ENCODE measurements at places on chromosomes 6 and 20.
A peak's percentile ranks its signal among the peaks of the same experiment; 100 is the strongest.

- no peak for DNase-seq
Observed at GRCh38 chr6:134074151-134075055, 22.0 kb upstream of the SLC2A12 start.

DNA sequence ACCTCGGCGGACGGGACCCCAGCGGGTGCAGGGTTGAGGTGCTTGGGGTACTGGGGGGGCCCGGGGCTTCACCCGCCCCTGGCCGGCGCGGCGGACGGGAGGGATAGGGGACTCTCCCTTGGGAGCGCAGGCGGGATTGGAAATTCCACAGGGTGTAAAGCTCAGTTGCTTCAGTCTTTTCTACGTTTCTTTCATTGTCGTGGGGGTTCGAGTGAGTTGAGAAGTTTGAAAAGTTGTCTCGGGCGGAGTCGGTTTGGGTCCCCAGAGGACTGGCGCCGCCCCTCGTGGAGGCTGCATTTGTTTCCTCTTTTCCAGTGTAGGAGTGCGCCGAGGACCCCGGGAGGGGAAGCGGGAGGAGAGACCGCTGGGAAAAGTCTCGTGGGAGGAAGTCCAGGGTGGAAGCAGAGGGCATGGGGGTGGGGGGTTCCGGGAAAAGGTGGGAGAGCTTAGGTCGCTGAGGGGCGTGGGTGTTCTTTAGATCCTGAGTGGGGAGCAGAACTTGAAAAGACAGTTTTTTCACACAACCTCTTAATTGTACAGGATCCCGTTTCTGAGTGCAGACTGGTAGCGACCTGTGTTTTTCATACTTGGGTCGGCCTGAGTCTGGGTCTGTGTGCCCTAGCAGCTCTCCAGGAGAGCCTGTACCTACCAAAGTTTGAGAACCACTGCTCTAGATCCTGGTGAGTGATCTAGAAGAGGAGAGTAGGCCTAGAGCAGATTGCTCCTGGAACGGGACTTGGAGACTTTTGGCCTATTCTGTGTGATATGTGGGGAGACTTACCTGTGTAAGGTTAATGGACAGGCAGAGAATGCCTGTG lies 495 bp downstream of the FAM83B start:
- DNase-seq = no peak

- DNase-seq = no peak
Observed at GRCh38 chr6:42106112-42107023, 36.1 kb downstream of the C6orf132 start.

- DNase-seq = peak; percentile 9
Observed at GRCh38 chr6:86192123-86192522, 549.4 kb upstream of the SYNCRIP start.

DNA sequence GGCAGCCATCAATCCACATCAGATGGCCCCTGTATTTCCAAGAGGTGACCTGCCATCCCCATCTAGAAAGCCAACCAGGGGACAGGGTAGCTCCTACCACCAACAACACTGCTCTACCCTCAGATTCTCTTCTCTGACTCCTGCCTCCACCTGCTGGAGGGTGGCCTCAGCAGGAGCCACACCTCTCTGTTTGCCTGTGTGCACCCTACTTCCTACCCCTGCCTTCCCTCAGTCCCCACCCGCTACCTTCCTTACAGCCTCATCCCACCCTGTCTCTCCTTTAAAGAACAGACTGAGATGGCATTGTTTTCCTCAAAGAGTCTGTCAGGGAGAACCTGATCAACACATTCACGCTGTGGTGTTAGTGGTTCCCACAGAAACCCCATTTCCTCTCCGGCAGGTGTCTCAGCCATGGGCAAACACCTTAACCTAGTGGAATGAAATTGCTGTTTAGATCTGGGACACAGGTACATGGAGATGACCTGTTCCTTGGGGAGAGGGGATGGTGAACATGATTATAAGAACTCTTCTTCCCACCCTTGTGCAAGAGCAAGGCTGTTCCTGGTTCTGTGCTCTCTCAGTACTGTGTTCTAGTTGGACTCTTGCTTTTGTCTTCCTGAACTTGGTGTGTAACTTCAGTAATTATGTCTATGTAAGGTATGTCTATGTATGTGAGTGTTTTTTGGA lies 1.8 kb downstream of the ENTPD6 start:
- DNase-seq = peak; percentile 13

- DNase-seq = no peak
Observed at GRCh38 chr6:90149280-90149679, 147.4 kb downstream of the BACH2 start.

DNA sequence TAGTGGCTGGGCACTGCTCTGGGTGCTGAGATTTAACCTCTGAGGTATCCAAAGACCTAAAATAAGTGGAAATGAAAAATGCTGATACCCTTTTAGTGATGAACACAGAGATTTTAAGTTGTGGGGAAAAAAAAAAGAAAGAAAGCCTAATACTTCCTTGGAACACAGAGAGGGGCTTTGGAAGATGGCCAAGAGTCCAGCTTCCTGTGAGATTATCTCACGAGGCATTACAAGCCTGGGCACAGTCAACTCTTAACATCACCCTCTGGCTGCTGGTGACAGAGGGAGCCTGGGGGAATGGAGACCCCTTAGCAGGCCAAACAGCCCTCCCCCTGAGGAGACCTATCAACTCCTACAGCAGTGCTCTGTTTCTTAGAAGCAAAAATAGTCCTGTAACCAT lies 19.7 kb downstream of the BTN2A1 start:
- DNase-seq = no peak

DNA sequence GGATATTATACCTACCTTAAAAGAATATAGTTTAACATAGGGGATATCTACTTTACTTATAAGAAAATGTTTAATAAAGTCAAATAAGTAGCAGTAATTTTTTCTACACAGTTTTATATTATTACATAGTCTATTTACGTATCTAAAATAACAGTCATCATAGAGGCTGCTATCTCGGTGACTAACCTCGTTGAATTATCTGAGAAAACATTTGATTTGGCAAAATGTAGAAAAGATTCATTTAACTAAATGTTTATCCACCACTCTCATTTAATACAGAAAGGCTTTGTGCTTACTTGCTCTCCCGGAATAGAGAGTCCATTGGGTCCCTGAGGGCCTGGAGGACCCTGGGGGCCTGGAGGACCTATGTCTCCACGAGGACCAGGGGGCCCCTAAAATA lies 103.6 kb downstream of the COL12A1 start:
- no peak for DNase-seq

GRCh38 chr6:169530752-169531123 lies 171.1 kb downstream of the WDR27 start:
- peak; percentile 27 for DNase-seq

GRCh38 chr6:90538278-90539046 lies 48.4 kb downstream of the MAP3K7 start:
- no peak for DNase-seq

DNA sequence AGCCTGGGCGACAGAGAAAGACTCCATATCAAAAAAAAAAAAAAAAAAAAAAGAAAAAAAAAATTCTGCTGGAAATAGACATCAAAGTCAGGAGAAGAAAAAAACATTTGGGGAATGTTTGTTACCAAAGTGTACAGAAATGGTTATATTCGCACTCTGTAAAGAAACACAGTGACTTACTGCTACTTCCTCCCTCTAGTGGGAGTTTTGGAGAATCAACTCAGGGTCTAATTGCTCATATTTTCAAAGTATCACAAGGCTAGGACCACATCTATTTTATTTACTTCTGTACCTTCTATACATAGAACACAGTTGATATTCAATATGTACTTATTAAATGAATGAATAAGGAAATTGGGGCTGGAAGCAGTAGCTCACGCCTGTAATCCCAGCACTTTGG lies 24.4 kb downstream of the ARG1 start:
- DNase-seq = no peak

- no peak for DNase-seq
Observed at GRCh38 chr6:135496800-135497411, 634 bp downstream of the AHI1 start.

DNA sequence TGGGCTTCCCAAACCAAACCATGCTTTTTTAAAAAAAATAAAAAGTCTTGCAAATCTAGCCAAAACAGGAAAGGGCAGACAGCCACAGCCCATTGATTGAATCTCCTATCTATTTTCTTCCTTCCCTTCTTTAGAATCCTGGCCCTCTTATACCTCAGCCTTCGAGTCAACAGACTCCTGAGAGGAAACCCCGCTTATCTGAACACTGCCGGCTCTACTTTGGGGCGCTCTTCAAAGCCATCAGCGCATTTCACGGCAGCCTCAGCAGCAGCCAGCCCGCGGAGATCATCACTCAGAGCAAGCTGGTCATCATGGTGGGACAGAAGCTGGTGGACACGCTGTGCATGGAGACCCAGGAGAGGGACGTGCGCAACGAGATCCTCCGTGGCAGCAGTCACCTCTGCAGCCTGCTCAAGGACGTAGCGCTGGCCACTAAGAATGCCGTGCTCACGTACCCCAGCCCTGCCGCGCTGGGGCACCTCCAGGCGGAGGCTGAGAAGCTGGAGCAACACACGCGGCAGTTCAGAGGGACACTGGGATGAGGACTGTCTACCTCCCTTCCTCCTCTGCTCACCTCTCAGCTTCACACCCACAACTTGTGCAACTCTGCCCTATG lies 10.1 kb upstream of the RTF2 start:
- DNase-seq = no peak

DNA sequence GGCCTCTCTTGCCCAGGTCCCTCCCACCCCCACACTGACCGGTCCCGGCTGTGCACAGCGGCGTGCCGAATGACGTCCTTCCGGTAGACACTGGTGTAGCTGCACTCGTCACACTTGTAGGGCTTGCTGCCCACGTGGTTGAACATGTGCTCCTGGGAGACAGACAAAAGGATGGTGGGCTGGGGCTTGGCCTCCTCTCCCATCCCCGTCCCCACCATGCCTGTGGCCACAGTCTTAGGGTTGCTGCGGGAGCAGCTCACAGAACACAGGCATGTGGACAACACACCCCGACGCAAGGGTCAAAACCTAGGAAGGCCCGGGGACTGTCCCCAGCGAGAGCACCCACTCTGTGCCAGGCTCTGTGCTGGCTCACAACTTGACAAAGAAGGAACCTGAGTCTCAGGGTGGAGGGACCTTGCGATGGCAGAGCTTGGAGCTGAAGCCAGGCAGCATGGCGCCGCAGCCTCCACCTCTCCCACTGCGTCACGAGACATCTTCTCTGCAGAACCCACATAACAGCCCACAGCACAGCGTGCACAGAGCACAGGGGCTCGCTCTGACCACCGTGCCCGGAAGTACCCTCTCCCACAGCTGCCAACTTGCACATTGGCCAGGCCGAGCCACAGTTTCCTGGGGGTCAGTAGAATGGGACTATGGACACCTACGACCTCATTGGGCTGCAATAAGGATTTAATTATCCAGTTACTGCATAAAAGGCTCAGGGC lies 9.8 kb downstream of the ZNF335 start:
- no peak for DNase-seq

DNA sequence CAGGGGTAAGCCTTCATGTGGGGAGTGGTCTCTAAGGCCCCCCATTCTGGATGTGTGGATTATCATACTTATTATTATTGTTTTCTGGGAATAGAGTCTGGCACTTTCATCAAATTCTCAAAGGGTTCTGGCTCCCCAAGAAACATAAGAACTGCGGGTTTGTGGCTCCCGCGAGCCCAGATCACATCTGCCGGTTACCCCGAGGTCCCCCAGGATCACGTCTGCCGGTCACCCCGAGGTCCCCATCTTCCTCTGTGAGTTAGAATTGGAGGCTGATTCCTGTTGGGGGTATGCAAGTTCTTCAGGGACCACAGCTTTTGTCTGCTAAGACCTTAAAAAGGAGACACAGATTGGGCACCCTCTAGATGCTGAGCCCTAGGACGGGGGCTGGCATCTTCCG lies 116.7 kb upstream of the FRMD1 start:
- no peak for DNase-seq

DNA sequence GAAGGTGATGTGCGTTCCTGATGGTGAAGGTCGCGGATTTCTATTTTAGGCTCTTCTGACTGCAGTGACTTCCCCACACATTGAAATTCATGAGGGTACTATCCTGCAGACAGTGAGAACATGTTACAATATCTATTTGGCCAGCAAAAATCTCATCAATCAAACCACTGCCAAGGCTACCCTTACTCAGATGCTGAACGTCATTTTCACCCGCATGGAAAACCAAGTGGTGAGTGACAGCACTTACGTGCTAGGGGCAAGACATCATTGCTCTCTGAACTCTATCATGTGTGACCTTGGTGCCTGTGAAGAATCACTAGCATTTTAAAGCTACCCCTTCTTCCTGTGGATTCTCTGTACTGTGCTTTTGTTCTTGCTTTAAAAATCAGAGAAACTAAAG lies 31.1 kb downstream of the ARFGEF2 start:
- DNase-seq = no peak

DNA sequence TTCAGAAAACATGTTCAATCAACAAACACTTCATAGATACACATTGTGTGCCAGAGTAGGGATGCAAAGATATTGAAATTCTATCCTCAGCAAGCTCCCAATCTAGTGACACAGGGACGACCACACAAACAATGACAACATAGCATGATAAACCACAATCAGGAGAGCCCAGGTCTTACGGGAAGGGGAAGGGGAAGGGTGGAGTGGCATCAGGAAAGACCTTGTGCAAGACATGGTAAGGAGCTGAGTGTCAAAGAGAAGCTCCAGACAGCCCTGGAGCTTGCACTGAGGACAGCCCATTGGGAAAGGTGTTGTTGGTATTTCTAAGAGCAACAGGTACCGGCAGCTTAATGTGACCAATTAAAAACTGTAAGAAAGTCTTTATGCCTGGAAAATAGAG lies 103.6 kb downstream of the PDE7B start:
- no peak for DNase-seq

DNA sequence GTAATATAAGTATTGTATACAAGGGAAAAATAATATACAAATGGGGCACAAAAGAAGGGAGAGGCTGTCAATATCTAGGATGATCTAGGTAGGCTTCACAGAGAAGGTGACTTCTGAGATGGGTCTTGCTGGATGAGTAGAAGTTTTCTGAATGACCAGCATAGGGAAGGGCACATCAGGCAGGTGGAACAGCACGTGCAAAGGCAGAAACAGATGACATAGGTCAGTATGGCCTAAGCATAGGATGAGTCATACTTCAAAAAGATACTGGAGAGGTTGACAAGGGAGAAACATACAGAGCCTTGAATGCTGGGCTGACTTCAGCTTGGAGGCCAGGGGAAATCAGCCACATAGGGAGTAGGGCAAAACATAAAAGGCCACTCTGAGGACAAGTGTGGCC lies 31.9 kb upstream of the SIRPA start:
- DNase-seq = no peak

GRCh38 chr6:130775411-130776012 lies 51.7 kb upstream of the SMLR1 start:
- DNase-seq = no peak

GRCh38 chr6:158512809-158513208 lies 47.1 kb upstream of the TMEM181 start:
- no peak for DNase-seq

GRCh38 chr6:150857062-150857944 lies 8.2 kb upstream of the MTHFD1L start:
- DNase-seq = no peak

- no peak for DNase-seq
Observed at GRCh38 chr6:78700991-78701390, 166.4 kb upstream of the IRAK1BP1 start.

DNA sequence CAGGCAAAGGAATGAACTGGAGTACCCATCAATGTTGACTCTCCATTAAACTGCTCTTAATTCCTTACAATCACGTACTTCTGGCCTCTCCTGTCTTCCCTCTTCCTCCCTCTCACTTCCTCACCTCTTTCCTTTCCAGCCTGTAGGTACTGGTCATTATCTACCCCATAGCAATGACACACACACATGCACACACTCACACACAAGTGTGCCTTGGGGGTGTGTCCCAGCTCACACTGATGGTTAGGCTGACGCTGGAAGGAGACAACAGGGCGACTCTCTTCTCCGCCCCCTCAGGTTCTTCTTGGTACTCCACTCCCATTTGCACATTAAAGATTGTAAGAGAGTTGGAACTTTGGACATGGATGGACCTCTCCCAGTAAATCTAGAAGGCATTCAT lies 14.0 kb upstream of the SERPINB9 start:
- no peak for DNase-seq
